Cerebellar nuclear complex (tissue), 1 donor: ENCODE measurements at places on chromosomes 2 and 18.

GRCh38 chr2:19670303-19670702, 231.5 kb downstream of the TTC32 start:
- no peak for DNase-seq

- DNase-seq: no peak
These were observed 190.2 kb downstream of the SETBP1 start for GRCh38 chr18:44870631-44871502.

DNA sequence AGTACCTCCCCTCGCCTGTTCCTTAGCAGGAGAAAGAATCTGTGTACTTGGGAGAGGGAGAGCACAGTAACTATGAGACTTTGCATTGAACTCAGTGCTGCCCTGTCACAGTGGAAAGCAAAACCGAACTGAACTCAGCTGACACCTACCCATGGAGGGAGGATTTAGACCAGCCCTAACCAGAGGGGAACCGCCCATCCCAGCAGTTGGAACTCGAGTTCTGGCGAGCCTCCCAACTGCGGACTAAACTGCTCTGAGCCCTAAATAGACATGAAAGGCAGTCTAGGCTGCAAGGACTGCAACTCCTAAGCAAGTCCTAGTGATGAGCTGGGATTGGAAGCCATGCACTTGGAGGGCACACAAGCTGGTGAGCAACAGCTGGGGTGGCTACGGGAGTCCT, 110.4 kb downstream of the GRB14 start:
- no peak for DNase-seq

GRCh38 chr18:44133483-44133882, 547.2 kb upstream of the SETBP1 start:
- DNase-seq: no peak

DNA sequence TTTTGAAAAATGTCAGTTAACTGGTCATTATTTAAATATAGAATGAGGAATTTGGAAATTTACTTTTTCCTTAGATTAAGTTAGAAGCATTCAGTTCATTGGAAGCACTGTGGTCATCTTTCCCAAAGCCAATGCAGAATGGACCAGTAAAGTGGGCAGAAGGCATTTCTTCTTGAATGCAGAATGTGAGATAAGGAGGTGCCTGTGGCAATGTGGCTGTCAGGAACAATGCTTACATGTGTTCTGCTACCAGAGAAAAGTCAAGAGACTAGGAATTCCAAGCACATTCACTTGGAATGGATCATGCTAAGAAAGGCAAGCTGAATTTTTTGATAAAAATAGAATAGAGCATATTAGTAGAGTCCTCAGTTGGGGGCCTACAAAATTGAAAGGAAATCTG, 295.0 kb upstream of the KCNH7 start:
- no peak for DNase-seq

GRCh38 chr2:38010995-38011394, 65.0 kb downstream of the CYP1B1 start:
- DNase-seq: no peak

DNA sequence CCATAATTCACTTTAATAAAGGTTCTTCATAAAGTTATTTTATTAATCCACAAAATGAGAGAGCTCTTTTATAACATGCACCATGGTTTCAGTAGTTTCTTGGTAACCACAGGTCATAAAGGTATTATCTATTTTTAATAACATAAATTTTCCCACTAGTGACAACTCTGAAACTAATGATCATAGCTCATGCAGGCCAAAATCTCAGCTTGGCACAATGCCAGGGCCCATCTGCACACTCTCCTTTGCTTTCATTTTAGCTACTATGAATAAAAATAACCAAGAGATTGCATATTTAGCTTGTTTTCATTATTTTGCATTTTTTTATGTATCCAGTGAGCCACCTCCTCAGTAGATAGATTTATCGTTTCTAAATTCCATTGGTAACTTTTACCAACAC, 691.8 kb upstream of the CHAC2 start:
- DNase-seq: no peak

DNA sequence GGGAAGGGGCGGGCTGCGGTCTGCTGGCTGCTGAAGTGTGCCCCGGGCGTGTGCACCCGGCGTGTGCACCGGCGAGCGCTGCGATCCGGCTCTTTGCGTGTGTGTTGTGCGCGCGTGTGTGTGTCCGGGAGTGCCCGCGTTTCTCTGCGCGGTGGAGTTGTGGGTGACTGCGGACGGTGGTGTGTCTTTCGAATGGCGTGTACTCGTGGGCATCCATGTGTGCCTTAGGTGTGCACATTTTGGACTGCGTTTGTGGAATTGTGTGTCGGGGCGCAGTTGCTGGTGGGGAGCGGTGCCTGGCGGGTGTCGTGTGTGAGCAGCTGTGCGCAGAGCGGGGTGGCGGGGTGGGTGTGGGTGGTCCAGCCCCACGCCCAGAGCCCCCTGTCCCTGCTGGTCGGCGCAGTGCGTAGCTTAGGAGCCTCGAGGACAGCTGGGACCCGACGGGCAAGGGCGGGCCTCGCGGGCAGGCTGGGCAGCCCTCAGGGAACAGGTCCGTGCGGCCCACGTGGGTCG, 533 bp downstream of the HPCAL1 start:
- DNase-seq: no peak

DNA sequence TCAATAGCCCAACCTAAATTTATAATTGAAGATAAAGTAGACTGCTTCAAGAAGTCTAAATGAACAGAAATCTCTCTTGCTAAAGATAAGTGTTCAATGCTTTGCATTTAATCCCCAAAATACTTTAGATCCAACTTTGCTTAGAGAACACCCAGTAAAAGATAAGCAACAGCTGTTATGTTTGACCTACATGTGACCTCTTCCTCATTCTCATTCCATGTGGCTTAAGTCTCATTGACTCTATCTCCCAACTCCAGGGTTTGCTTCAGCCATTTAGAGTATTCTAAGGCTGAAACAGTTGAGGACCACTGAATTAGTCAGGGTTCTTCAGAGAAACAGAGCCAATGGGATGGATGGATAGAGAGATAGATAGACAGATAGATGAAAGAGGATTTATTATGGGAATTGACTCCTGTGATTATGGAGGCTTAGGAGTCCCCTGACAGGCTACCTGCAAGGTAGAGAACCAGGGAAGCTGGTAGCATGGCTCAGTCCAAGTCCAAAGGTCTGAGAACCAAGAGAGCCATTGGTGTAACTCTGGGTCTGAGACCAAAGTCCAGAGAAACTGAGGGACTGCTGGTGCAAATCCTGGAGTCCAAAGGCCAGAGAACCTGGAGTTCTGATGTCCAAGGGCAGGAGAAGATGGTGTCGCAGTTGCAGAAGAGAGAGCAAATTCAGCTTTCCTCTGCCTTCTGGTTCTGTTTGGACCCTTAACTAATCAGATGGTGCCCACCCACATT, 32.1 kb downstream of the CRYGD start:
- no peak for DNase-seq

DNA sequence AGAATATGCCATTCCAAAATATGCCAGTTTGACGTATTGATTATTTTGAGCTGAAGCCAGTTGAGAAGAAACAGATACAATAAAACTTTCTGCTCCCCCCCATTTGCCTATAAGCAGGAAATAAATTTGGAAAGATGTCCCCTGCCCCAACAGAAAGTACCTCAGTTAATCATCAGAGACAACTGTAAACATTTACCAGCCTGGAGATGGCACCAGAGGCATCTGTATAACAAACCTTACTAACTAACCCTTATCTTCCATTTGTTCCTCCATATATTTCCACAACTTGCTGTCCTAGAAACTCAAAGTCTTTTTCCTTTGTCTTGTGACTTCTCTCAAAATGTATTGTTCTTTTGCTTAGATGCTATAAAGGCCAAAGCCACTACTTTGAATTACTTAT, 93.8 kb downstream of the AKAIN1 start:
- DNase-seq: no peak

- no peak for DNase-seq
These were observed 338.0 kb downstream of the OSR1 start for GRCh38 chr2:19020144-19021099.

DNA sequence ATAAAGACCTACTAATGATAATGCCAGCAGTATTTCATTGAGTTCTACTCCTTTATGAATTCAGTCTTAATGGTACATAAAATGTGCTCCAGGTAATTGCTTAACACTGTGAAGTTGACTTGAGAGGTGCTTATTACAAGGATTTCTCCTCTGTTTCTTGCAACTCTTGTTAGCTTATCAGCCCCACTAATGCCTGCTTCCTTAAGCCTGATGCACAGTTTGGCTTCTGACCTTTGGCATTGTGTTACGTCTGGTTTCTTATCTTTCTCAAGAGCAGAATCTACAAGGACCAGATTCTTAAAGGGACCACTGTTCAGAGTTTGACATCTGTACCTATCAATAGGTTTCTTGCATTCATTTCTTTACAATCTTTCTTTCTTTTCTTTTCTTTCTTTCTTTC, 223.9 kb upstream of the CWC22 start:
- no peak for DNase-seq

GRCh38 chr2:36663851-36664695, 32.4 kb upstream of the VIT start:
- no peak for DNase-seq

- DNase-seq: no peak
These were observed 75.8 kb downstream of the PTRHD1 start for GRCh38 chr2:24717263-24717951.

GRCh38 chr18:8081872-8082553, 514.9 kb downstream of the PTPRM start:
- DNase-seq: no peak

DNA sequence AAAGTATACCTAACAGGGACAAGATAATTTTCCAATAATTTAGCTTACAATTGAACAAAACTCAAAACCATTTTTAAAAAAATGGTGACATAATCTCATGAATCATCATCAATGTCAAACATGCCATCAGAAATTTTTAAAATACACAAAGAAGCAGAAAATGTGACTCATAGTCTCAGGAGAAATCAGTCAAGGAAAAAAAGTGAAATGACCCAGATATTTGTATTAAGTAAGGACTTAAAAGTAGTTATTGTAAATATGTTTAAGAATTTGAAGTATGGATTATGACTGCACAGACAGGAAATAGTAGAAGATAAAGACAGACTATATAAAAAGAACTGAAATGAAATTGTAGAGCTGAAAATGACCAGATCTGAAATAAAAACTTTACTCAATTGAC, 473.9 kb upstream of the SYT4 start:
- no peak for DNase-seq

DNA sequence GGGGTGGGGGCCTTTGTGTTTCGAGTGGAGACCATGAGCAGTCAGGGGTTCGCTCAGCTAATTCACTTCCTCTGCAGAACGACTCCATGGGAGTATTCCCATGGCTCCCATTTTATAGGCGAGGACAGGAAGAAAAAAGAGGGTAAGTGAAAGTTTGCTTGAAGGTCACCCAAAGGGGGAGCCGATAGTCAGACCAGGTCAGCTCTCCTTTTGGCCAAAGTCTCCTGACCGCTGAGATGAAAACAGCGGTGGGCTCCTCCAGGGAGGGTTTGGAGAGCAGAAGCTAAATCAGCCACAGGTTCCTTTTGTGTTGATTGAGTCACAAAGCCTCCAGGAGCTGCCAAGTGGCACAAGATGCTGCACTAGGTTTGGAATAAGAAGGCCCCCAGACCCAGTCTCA, 34.1 kb upstream of the CTAGE1 start:
- DNase-seq: no peak

DNA sequence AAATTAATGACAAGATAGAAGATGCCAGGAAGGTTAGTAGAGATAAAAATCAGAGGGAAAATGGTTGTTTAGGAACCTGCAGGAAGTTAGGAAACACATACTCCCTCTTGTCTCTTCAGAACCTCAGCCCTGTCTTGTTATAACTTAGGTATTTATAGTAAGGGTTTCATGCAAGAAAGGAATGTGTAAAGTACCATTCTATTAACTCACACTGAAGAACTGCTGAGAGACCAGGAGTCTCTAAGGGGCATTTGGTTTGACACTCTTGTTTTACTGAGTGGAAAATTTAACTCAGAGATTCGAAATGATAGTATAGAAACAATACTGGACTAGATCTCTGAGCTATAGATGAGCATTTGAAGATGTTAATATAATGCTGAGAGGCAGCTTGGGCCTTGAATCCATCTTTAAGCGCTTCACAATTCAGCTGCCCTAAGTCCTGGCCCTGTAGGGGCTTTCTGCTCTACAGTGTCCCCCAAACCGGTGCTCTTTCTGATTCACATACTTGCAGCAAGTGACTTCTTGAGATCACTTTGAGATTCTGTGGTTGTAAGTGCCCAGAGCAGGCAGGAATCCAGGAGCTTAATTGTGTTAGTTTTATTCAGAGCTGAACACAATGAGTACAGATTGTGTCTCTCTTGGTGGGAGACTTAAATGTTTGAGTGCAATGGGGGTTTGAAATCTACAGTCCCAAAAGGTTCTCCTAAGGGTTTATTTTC, 235.0 kb upstream of the RGPD4 start:
- DNase-seq: no peak

DNA sequence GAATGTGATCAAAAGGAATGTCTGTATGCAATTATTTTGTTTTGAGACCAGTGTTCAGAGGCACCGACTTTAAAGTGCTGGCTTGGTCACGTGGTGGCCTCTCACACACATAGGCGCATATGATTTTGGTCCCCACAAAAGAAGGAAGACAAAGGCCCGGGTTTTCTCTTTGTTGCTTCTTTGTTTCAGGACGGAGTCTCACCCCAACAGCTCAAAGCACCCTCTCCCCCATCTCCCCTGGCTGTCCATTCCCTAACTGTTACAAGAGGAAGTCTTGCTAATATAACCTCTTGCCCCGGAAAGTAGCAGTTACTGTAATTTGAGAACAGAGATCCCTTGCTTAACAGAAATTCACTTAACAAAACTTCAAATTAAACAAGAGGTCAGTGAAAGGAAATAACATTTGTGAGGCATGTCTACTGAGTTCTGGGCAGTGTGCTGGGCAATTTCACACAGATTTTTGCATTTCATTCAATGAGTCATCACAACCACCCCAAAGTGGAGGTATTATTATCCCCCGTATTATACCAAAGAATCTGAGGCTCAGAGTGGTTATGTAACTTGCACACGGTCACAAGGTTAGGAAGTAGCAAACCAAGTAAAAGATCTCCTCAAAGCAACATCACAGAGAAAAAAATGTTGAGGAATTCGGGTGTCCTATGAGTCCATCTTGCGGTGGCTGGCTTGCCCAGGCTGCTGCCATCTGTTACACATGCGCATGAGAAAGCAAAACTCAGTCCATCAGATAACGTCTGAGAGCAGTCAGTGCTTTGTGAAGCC, 75.8 kb downstream of the SDC1 start:
- no peak for DNase-seq
